Ureter (tissue), 1 donor: ENCODE measurements at places on chromosomes 2 and 18.

DNA sequence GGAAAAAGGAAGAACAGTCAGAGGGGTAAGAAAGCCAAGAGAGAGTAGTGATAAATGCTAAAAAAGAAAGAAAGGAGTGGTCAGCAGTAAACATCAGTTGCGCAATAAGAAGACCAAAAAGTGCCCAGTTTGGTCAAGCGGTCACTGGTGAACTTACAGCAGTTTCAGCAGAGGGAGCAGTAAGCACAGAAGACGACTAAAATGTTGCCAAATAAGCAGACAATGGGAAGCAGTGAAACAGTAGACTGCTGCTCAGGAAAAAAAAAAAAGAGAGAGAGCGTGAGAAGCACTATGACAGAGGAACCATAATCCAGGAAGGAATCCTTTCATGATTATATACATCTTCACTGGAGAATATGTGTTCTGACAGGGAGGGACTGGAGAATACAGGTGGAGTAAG is 45.8 kb downstream of the DNAJC10 start:
- no peak for DNase-seq

- peak; percentile 44 for DNase-seq
Observed at GRCh38 chr2:219627103-219628100, at the start of gene SLC4A3. TSS of gene SLC4A3 (plus strand) at chr2:219627630. CDS start at chr2:219627993, 363 bp downstream.

- DNase-seq = no peak
Observed at GRCh38 chr2:169746240-169746639, 12.6 kb downstream of the KLHL23 start.

GRCh38 chr2:165811592-165812370 is 17.7 kb upstream of the GALNT3 start:
- no peak for DNase-seq

- no peak for DNase-seq
Observed at GRCh38 chr2:215504547-215504946, 68.7 kb upstream of the FN1 start.
